ENCODE measurements at places on chromosomes 4 and X.
A peak's percentile ranks its signal among the peaks of the same experiment; 100 is the strongest.

GRCh38 chr4:134539729-134540231, 338.2 kb upstream of the PABPC4L start:
- no peak for DNase-seq

DNA sequence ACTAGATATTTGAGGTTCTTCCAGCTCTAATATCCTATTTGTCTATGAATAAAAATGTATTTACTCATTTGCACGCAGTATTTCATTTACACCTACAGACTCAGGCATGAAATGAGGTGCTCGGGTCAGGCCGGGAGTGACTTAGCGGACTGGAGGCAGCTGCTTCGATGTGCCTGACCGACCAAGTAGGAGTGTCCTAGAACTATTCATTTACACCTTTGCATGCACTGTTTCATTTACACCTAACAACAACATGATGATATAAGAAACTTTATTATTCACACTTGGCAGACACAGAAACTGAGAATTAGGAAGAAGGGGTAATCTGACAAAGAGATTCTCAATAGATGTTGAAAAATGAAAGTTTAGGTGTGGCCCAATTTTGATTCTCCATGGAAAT, 28.7 kb upstream of the FAT1 start:
- DNase-seq = no peak

DNA sequence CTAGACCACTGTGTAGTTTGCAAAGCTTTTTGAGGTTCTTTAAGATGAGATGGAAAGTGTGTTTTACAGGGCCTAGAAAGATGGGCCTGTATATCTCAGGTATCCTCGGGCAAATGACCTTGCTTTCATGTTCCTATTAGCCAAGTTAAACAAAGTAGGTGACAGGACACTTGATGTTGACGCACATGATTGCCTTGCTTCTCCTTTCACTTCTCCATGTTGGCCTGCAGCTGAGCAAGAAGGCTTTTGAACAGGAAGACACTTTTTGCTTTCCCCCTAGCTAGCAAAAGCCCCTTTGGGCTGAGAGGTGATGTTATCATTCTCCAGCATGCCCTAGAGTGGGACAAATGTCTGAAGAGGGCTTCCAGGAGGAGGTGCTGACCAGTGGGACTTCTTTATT, 202.1 kb downstream of the GPC3 start:
- no peak for DNase-seq

DNA sequence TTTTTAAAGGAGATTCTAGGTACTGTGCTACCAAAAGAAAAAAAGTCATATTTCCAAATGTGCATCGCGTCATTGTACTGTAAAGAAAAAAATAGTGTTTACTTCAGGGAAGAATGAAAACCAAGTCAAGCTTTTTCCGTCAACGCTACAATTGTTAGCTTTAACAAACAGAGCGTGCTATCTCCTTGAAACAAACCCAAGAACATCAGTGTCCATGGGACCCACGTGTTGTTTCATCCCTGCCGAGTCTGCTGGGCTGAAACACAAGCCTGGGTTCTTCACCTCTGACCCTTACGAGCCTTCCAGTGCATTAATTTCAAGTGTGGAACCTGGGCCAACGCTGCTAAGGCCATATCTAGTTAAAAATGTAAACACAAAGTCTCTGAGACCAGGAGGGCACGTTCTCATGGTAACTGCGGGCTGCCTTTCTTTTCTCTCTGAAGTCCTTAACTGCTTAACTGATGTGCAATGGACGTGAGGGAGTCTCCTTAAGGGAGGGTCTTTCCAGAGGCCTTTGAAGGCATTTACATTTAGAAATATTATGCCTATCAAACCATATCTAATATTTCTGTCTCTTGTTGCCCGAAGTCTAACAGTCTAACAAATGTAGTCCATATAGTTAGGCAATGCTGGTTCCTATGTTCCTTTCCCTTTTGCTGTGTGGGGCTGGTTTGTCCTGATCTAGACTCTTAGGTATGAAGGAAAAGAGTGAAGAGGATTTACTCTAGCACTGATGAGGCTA, 36.3 kb downstream of the ING2 start:
- DNase-seq = no peak

DNA sequence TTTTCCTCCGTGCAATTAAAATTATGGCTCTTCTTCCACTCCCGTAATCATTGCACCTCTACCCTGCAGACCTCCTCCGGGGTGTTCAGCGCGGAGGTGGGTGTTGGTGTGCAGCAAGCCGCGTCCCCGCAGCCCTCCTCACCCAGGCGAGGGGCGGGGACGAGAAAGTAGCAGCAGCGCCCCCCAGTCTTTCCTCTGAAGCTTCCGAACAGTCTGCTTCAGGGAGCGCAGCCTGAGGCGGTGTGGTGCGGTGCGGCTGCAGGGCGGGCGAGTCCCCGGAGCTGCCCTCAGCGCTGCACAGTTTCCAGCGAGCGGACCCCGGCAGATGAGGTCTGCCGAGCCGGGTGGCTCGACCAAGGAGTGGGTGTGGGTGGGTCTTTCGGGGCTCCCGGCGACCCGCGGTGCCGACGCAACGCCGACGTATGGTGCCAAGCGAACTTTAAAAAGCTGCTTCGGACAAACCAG, at the start of gene FRAS1:
TSS of gene FRAS1 (plus strand) at position 189 of the 465 bp plus-strand sequence. CDS start 687 bp downstream, outside the sequence.
- DNase-seq = peak; percentile 24

GRCh38 chr4:152304220-152304619, 231.7 kb downstream of the FBXW7 start:
- DNase-seq = peak; percentile 75

GRCh38 chrX:74493806-74494205, 72.5 kb downstream of the SLC16A2 start:
- DNase-seq = no peak

- DNase-seq = no peak
Measured at GRCh38 chr4:138927072-138927471, 88.5 kb upstream of the NOCT start.

GRCh38 chr4:143260750-143261149, 75.9 kb upstream of the GAB1 start:
- no peak for DNase-seq

GRCh38 chrX:47706575-47706974, 47.6 kb upstream of the UXT start:
- peak; percentile 22 for DNase-seq

DNA sequence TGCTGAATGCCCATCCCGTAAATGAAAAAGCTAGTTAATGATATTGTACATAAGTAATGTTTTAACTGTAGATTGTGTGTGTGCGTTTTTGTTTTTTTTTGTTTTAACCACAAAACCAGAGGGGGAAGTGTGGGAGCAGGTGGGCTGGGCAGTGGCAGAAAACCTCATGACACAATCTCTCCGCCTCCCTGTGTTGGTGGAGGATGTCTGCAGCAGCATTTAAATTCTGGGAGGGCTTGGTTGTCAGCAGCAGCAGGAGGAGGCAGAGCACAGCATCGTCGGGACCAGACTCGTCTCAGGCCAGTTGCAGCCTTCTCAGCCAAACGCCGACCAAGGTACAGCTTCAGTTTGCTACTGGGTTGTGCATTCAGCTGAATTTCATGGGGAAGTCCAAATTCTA, at the start of gene SPP1:
TSS of gene SPP1 (plus strand) at position 249 of the 400 bp plus-strand sequence. CDS start 1,182 bp downstream, outside the sequence.
- no peak for DNase-seq

- DNase-seq = no peak
Measured at GRCh38 chr4:142713282-142714030, 132.6 kb downstream of the INPP4B start.

GRCh38 chrX:128020701-128021100, 31.5 kb downstream of the ACTRT1 start:
- peak; percentile 89 for DNase-seq

GRCh38 chr4:140054861-140055260, 99.1 kb downstream of the MAML3 start:
- no peak for DNase-seq

DNA sequence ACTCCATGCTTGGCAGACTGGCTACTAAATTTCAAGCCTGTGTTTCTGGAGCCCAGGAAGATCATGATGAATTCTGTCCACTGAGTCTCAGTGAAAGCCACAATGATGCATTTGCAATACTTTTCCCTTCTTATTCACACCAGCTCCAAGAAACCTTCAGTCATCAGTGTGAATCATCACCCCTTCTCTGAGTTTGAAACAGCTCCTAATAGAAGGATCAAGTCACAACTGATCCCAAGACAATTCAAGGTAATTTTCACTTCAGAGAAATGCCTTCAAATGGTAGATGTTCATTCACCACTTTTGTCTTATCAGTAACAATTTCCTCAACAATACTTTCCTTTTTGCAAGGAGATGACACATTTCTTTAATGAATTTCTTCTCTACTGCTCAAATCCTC, 257.4 kb downstream of the NLGN4X start:
- DNase-seq = peak; percentile 28
